ENCODE measurements at places on chromosomes 7 and 10.
A peak's percentile ranks its signal among the peaks of the same experiment; 100 is the strongest.

- DNase-seq: peak; percentile 21
Observed at GRCh38 chr10:34018129-34018528, 683.7 kb upstream of the NRP1 start.

- peak; percentile 17 for DNase-seq
Observed at GRCh38 chr10:49798275-49798674, 36.2 kb upstream of the OGDHL start.

DNA sequence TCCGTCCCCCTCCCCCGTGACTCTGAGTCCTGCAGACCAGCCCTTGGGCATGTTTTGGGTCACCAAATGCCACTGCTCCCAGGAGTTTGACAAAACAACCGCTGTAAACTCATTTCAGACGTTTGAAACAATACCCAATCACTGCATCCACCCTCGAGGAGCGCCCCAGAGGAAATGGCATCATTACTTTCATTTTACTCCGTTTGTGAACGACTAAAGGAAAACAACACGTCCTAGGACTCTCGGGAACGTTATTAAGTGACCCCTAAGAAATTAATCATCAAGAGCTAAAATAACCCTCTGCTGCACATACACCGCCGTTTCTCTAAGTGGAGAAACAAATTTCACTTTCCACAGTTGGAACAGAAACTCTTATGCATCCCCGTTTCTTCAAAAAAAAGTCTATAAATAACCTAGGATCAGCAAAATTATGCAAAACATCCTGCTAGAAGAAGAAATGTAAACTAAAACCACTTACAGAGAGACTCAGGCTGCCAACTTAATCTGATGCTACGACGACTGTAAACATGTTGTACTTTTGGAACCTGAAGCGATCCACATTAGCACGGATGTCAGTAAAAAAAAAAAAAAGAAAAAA is 109.9 kb upstream of the EFCAB10 start:
- DNase-seq: peak; percentile 26

GRCh38 chr10:48416584-48417232 is 110.2 kb downstream of the MAPK8 start:
- peak; percentile 51 for DNase-seq

- DNase-seq: no peak
Observed at GRCh38 chr7:55969391-55969790, 5.0 kb downstream of the NIPSNAP2 start.

- no peak for DNase-seq
Observed at GRCh38 chr7:2559283-2559950, 638 bp downstream of the IQCE start.

- DNase-seq: no peak
Observed at GRCh38 chr10:36778651-36779050, 346.7 kb upstream of the ANKRD30A start.

- no peak for DNase-seq
Observed at GRCh38 chr7:56110611-56111010, 4.3 kb upstream of the CHCHD2 start.

- no peak for DNase-seq
Observed at GRCh38 chr10:83917537-83918506, 221.5 kb upstream of the GHITM start.

- no peak for DNase-seq
Observed at GRCh38 chr7:139702811-139703486, 74.8 kb downstream of the HIPK2 start.

GRCh38 chr7:16295558-16295957 is 125.8 kb downstream of the CRPPA start:
- DNase-seq: no peak

GRCh38 chr10:14158575-14158974 is 172.1 kb downstream of the FRMD4A start:
- DNase-seq: no peak

- DNase-seq: no peak
Observed at GRCh38 chr10:19658131-19658530, 158.1 kb upstream of the PLXDC2 start.

DNA sequence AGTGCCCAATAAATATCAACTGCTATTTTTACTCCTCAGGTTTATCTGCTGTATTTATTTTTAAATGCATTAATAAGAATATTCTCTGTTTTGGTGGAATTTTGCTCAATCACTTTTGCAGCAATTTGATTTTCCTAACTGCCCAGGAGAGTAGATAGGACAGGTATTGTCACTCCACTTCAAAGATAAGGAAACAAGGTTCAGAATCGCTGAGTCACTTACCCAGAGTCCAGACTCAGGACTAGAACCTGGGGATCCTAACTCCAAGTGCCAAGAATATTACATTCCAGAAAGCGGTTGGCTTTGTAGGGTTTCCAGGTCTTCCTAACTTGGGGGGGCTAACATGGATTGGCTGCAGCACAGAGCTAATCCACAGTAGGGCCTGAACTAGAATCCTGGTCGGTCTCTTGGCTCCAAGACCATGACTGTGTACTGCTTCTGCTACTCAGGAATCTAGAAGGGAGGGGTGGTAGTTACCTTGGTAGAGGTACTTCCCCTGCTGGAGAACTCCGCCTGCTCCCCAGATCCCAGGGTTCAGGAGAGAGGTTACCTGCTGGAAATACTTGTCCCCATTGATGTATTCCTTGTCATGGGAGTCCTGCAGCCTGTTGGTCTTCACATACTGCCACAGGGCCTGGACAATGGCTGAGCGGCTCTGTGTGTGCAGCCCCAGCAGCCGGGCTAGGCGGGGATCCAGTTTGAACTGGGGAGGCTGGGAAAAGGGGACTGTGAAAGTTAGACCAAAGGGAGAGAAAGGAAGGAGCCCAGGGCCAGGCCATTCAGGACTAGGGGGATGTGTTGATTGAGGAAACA is 7.3 kb downstream of the SMARCD3 start:
- no peak for DNase-seq

GRCh38 chr7:73820013-73820412 is 10.8 kb upstream of the CLDN4 start:
- DNase-seq: no peak

- DNase-seq: no peak
Observed at GRCh38 chr10:69901022-69901421, 99.3 kb downstream of the COL13A1 start.

DNA sequence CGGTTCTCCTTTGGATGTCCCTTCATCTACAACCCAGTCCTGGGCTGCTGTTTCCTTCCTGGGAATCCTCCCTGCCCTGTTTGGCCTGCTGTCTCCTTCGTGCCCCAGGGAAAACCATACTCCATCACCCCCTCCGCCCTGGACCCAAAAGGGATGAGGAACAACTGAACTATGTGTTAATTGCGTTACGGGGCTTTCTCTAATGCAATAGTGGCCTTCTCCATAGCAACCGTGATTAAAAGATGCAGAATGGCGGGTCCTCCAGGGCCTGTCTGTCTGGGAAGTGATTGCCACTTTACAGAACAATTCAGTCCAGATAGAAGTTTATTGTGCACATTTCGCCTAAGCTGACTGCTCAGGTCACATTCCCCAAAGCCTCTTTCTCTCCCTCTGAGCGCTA is 112.0 kb upstream of the FGFR2 start:
- peak; percentile 34 for DNase-seq

DNA sequence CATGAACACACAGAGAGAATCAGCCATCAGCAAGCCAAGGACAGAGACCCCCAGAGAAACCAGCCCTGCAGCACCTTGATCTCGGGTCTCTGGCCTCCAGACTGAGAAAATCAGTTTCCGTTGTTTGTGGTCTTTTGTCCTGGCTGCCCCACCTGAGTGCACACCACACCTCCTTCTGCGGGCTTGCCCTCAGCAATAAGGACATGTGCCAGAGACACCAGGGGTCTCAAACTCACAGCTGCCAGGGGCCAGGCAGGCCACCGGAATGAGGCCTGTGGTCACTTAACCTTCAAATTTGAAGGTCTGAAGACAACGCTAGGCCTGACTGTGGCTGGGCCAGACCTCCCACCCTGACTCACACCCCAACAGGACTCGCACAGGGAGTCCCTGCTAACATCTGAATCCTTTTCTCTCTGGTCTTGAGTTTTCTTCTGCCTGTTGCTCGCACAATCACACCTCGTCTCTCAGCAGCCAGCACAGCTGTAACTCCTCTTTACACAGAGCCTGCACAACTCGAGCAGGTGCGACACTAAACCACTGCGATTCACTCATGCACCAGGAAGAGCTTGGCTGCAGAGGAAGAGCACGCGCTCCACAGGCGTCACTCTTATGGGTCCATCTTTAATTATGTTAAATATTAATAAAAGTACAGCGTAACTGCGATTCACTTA is 86.2 kb downstream of the CHST15 start:
- no peak for DNase-seq

All from fibroblast of lung (primary cell).